Breast epithelium (tissue), 4 donors: ENCODE measurements at places on chromosomes 7 and 10.

DNA sequence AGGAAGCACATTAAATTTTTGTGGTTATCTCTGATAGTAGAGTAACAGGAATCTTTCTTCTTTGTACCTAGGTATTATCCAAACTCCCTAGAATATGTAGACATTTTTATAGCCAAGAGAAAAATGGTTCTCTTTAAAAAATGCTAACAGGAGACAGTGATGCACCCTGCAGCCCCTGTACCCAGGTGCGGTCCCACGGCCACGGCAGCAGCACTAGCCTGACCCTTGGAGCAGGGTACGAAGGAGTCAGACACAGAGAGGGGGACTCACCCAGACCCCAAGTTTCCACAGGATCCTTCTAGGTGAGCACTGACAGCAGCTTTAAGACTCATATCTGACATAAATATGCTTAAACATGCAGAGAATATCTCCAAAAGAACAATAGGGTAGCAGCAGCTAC lies 60.4 kb downstream of the NUDCD3 start:
- no peak for DNase-seq

DNA sequence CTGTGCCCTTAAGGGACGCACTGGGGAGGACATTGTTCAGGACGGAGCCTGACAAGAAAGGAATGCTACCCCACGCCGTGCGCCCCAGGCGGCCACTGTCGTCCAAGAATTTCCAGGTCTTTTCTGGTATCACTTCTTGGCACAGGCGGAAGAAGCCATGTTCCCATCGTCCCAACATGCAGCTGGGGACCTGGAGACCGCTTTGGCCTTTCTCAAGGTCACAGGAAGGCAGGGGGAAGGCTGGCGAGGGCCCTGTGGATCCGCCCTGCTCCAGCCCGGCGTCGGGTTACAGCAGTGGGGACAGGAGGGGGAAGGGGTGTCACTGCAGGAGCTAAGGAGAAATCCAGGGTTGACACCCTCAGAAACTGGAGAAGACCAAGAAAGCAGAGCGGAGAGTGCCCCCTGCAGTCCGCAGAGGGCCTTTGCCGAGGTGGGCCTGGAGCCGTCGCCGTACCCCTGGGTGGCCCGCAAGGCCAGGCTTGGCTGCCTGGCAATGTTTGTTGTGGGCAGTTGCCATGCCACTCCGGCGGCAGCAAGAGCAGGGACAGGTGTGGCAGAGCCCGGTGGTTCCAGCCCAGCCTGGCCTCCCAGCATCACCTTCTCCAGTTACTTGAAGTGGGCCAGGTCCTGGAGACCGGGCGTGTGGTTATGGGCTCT lies 104.1 kb downstream of the LHPP start:
- DNase-seq = no peak

DNA sequence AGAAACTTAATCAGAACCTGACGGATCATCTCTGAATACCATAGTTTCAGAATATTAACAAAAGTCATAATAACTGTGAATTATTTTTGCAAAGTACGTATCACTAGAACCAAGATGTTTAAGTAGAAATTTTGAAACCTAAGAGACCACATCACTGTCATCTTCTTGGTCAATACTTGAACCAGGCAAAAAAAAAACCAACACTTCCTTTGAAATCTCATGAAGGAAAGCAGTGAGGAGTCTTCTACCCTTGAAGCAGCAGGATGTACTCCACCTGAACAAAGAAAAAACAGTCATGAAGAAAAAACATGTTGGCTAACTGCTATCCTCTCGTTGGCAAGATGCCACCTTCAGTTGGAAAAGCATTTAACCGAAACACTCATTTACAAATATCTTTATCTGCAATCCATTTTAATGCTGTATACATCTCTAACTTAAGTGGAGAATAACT lies 82.4 kb downstream of the SRPK2 start:
- no peak for DNase-seq

DNA sequence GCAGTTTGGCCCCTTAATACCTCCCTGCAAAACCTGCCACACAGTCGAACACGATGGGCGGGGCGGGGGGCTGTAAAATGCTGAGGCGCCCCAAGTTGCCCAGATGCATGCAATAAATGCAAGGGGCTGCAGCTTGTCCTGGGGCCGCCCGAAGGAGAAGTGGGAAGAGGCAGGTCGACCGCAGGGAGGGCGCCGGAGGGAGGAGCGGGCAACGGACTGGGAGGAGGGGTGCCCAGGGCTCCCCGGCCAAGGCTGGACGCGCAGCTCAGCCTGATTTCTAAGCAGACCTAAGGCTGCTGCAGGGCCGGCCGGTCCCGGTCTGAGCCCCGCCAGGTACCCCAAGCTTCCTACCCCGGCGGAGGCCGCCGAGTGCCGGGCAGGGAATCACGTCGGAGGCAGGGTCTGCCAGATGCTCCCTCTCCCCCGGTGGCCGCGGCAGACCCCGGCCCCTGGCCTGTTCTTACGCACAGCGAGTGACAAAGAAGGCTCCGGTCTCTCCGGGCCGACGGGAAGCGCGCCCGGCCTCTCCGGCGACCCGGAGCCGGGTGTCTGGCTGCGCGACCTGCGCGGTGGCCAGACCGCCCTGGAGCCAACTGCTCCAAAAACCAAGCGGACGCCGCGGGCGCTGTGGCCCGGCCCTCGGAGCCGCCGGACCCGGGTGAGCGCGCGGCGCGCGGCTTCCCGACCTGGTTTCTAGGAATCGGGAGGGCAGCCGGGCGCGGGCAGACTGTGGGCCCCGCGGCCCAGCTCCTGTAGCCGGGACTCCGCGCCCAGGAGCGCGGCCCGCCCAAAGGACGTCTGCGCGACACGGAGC lies 744 bp upstream of the EBF3 start:
- DNase-seq = no peak

DNA sequence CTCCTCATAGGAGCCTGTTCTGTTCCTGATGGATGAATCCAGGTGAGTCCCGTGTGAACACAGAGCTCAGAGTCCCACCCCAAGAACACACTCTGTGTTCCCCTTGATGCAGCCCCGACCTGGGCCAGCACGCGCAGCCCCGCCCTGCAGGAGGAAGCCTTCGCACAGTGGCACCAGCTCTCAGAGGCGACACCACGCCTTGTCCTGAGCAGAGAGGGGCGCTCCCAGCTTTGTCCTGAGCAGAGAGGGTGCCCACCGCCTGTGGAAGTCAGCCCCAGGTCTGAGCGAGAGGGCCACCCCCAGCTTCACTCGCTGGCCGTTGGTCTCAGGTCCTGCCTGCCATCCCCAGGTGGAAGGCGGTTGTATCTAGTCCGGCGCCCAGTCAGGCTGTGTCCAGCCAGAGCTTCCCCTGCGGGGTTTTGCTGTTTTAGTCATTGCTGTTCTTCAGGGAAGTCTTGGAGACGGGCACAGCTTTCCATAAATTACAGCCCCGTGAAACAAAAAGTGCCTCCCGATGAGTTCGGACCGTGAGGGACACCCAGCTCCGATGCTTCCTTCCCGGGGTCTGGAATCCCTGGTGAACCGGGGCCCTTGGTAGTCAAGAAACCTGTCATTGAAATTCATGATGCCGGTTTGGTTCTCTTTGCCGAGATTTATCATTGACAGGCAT lies 43.6 kb downstream of the NKX6-2 start:
- no peak for DNase-seq

GRCh38 chr10:52258799-52259425 lies 55.2 kb upstream of the DKK1 start:
- DNase-seq = no peak

GRCh38 chr7:2791390-2791789 lies 52.7 kb downstream of the GNA12 start:
- no peak for DNase-seq

DNA sequence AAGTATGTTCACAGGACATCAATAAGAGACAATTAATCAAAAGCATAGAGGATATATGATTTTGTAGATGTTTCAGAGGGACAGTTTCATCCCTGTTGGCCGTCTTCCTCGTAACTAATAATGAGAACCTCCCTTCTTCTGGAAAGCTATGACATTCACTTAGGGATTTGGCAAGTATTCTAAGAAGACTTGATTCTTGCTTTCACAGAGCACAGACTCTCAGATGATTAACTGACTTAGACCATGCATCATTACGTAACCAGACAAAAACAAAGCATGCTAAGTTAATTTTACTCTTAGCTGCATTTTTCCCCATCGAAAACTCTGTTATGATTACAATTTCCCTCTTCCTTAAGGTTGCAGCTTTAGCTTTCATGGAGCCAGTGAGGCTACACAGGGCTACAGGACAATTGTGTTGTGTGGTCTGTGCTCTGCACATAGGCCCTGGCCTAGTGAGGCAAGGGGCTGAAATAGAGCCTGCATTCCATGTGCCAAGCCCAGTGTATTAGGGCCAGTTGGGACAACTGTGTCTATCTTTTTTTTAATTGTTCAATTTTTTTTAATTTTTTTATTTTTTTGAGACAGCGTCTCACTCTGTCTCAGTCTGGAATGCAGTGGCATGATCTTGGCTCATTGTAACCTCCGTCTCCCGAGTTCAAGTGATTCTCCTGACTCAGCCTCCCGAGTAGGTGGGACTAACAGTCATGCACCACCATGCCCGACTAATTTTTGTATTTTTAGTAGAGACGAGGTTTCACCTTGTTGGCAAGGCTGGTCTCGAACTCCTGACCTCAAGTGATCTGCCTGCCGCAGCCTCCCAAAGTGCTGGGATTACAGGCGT lies 105.3 kb downstream of the PLXDC2 start:
- DNase-seq = no peak

GRCh38 chr7:29511337-29511736 lies 52.3 kb upstream of the PRR15 start:
- DNase-seq = no peak

DNA sequence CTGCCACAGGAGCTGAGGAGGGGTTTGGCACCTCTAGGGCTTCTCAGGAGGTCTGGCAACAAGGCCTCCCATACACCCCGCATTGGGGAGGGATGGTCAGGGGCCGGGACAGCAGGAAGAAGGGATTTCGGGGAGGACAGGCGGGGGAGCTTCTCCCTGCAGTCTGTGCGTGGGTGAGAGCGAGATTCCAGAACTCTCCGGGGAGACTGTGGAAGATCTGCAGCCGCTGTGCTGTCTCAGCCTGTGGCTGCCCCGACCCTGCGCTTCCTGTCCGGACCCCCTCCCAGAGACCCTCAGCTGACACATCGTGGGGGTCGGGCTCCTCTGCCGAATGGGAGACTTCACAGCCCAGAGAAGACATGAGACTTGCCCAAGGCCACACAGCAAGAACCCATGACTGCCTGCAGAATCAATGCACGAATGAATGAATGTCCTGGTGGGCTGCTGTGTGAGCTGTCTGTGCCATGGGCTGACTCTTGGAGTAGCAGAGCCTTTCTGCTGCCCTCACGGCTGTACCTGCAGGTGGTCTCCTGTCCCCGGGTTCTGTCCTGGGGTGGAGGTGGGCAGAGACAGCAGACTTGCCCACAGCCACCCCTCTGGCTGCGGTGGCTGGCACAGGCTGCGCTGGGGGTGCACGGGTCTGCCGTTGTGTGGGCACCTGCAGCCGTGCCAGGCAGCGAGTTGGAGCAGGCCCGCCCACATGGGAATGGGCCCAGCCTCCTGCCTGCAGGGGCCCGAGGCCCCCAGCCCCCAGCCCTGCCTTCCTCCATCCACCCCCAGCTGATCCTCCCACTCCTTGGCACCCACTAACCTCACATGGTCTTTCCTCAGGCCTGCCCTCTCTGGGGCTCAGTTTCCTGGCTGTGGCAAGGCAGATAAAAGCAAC lies 16.3 kb upstream of the LFNG start:
- DNase-seq = no peak

GRCh38 chr7:126727930-126728391 lies 524.8 kb downstream of the GRM8 start:
- DNase-seq = no peak

DNA sequence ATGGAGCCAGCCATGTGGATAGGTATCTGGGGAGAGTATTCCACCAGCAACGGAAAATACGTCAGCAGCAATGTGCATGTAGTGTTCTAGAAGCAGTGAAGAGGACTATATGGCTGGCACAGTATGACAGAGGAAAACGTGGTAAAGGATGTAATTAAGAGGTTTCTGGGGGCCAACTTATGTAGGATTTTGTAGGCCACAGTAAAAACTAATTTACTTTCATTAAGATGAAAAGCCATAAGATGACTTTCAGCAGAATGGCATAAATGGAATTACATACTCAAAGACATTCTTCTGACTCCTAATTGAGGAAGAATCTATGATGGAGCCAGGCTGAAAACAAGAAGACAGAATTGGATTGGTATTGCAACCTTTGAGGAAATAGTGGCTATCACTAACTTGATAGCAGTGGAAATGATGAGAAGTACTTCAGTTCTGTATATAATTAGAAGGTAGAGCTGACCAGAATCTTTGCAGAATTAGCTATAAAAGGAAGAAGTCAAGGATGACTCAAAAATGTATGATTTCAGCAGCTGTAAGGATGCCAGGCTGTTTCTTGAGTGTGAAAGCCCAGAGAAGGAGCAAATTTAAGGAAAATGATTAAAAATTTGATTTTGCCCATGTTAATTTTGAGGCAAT lies 156.7 kb downstream of the MBL2 start:
- no peak for DNase-seq
